ENCODE measurements at places on chromosomes 16 and 17.
A peak's percentile ranks its signal among the peaks of the same experiment; 100 is the strongest.

DNA sequence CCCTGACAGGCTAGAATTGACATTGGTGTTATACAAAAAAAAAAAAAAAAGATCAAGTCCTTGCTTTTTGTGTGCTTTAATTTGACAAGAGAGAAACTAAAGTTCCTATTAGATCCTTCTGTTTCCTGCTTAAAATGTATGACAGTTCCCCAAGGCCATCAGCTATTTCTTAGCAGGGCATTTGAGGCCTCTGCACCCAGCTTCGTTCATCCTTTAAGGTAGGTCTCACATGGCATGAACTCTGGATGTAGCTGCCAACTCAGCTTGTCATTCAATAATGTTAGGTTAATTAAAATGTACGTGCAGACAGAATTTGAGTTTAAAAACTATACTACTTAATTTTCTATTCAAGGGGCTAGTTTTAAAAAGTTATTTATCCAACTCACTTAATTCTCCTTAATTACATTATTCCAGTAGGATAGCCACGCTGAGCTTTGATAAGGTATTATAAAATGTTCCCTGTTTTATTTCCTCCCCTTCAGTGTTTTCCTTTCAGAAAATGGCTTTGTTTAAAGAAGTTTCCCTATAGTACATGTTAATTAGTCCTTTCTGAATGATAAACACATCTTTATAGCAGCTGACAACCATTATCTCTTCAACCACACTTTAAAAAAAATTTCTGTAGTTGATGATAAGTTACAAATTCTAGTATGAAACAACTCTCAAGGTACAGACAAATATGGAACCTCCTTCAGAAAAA, 1.2 kb upstream of the RFFL start:
- DNase-seq = no peak

DNA sequence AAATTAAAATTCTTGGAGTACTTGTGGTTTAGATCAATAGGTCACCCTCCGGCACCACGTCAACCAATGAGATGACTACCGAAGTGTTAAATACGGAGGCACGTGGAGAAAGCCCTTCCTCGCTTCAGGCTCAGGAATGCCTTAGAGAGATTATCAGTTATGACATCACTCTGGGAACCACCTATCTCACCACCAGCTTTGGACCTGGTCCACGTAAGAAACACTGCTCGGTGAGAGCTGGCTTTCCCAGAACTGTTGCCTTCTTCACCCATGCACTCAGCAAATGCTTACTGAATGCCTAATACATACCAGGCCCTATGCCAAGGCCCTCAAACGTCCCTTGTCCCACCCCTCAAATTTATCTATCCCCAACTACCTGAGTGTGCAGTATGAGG, 71.3 kb downstream of the SMG6 start:
- no peak for DNase-seq

DNA sequence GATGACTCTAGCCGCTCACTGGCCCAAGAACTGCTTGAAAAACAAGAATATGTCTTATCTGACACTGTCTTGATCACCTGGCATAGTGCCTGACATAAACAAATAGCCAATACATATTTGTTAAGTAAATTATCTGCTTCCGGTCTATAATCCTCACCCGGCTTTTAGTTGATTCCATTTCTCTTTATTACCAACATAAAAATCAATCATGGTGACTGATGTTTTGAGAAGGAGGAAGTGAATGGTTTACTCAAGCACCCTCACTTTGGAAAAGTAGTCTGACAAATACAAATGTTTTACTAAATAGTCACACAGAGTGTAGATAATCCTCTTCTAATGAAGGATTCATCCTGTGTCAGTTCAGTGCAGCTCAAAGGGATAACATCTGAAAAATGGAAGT, 47.0 kb downstream of the SKAP1 start:
- no peak for DNase-seq

GRCh38 chr17:5138616-5139457, 23.0 kb downstream of the USP6 start:
- DNase-seq = no peak

DNA sequence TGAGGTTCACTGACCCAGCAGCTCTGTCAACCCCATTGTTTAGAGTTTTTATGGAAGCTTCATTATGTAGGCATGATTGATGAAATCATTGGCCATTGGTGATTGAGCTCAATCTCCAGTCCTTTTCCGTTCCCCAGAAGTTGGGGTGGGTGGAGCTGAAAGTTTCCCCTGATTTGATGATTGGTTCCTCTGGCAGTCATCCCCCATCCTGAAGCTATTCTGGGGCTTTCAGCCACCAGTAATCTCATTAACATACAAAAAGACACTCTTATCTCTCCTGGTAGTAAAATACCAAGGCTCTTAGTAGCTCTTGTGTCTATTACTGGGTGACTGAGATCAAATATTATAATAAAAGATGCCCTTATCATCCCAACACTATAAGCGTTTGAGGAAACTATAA, 67.1 kb downstream of the TANC2 start:
- DNase-seq = no peak

DNA sequence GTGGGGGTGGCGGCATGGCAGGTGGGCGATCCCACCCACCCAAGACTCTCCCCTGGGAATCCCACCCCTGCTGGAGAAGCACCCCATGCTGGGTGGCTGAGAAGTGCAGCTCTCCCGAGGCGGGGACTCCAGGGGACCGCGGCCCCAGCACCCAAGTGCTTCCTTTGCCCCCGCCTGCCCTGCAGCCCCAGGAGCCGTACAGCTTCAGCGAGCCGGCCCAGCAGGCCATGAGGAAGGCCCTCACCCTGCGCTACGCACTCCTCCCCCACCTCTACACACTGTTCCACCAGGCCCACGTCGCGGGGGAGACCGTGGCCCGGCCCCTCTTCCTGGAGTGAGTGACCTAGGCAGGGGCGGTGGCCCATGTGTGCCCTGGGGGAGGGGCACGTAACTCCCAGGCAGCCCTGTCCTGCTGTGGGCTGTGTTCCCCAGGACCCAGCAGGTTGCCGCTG, 11.7 kb downstream of the GAA start:
- no peak for DNase-seq

GRCh38 chr16:55393991-55394390, 70.0 kb downstream of the IRX6 start:
- no peak for DNase-seq

GRCh38 chr17:68621065-68621464, 19.9 kb upstream of the FAM20A start:
- DNase-seq = no peak

DNA sequence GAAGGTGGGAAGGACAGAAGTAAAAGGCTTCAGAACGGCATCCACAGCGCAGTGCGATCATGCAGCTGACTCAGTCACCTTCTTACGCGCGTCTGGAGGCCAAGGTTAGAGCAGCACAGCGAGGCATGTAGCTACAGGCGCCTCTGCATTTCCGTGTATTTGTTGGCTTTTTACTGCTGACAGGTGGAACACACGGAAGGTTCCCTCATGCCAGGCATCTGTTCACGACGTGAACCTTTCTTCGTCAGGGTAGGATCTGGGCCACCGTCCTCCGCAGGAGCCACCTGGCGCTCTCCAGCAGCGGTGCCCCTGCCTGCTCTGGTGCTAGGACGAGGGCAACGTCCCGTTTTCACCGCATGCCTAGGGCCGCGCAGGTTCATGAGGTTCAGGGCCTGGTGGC, 15.3 kb downstream of the TMEM204 start:
- no peak for DNase-seq

- DNase-seq = no peak
These were observed 83.4 kb downstream of the GAS7 start for GRCh38 chr17:10114931-10115535.

DNA sequence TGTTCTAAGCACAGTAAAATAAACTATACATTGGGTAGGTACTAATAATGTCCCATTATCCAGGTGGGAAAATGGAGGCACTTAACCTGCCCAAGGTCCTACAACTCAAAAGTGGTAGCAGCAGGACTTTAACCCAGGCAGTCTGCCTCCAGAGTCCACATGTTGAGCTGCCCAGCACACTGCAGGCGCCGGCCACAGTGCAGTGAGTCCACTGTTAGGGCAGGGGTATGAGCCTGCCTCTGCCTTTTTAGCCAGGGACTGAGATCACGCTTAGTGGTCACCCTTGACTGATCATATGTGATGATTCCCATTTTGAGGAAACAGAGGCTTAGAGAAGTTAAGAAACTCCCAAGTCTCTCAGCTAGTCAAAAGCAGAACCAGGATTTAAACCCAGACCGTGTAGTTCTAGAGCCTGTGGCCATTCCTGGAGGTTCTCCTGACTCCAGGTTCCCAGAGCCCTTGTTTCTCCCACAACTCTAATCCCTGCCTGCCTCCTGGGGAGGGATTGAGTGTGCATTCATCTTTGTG, 8.4 kb downstream of the CES1 start:
- no peak for DNase-seq

GRCh38 chr16:28193530-28194423, 18.0 kb downstream of the XPO6 start:
- DNase-seq = no peak

- DNase-seq = no peak
These were observed 290.4 kb downstream of the TOX3 start for GRCh38 chr16:52256310-52257078.

GRCh38 chr16:84454611-84455010, 49.8 kb downstream of the MEAK7 start:
- no peak for DNase-seq

GRCh38 chr16:10367616-10368188, 18.2 kb upstream of the ATF7IP2 start:
- DNase-seq = no peak

- DNase-seq = peak; percentile 82
These were observed at the start of gene VASN for GRCh38 chr16:4371357-4372000. VASN (plus strand) TSS chr16:4371848; CDS start chr16:4380878, 9,030 bp downstream.

- DNase-seq = no peak
These were observed 115.0 kb downstream of the DYNLRB2 start for GRCh38 chr16:80655751-80656150.

GRCh38 chr16:82185012-82185411, 15.0 kb upstream of the MPHOSPH6 start:
- no peak for DNase-seq

GRCh38 chr17:83031321-83031945, 48.0 kb upstream of the METRNL start:
- no peak for DNase-seq

DNA sequence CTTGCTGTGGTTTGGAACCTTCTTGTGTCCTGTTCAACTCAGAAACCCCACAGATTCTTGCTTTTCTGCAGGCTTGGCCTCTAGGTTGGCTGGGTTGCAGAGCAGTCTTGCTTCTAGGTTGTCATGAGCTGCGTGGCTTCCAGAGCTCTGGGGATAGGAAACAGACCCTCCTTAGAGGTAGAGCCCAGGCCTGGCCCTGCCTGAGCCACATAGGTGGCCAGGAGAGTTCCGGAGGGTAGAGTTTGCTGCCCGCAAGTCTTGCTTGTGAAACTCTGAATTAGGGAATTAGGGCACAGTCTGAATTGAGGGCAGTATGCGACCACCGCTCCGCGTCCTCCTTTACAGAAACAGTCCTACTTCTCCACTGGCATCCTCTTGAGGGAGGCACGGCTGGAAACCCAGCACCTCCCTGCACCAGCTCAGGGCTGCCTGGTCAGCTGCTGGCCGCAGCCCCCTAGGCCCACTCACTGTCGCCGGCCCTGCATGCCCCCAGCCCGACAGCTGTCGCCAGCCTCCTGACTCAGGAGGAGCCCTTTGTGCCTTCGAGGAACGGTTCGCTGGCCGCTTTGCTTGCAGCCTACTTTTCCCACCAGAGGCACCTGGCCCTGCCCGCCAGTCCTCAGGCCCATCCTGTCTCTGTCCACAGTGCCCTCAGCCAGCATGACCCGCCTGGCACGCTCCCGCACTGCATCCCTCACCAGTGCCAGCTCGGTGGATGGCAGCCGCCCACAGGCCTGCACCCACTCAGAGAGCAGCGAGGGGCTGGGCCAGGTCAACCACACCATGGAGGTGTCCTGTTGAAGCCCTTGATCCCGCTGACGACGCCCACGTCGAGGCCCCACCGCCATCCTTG, 4.3 kb upstream of the SETD6 start:
- DNase-seq = no peak

DNA sequence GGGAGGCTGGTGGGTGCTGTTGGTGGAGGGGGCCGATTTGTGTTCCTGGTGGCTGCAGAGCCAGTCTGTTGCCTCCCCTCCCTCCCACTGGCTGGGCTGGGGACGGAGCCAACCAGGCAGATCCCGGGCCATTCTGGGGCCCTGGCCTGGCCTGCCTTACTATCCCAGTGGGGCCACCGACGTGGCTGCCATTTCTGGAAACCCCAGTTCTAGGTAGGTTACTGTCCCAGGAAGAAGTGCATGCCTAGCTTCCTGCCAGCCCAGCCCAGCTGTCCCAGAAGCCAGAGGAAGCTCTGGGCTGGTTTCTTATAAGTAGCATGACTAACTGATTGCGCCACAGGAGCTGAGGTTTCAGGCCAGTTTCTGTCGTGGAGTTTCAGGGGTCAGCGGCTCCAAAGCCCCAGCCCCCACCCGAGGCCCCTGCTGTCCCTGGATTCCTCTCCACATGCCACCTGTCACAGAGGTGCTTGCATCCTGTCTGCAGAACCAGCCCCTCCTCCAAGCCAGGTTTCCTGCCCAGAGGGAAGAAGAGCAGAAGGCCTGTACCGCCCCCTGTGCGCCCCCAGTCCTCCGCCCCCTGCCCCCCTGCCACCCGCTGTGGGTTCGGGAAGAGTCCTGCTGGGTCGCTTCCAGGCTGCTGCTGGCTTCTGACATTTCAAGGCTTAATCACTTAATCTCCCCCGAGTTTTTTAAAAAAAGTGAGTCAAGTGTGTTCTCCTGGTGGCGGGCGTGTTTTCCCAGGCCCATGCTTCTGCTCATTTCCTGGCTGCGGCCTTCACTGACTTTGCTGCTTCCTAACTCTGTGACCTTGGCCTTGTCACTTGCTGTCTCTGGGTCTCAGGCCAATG, 13.2 kb downstream of the IL4R start:
- peak; percentile 47 for DNase-seq

- no peak for DNase-seq
These were observed 35.9 kb downstream of the GPRC5B start for GRCh38 chr16:19848756-19849155.

DNA sequence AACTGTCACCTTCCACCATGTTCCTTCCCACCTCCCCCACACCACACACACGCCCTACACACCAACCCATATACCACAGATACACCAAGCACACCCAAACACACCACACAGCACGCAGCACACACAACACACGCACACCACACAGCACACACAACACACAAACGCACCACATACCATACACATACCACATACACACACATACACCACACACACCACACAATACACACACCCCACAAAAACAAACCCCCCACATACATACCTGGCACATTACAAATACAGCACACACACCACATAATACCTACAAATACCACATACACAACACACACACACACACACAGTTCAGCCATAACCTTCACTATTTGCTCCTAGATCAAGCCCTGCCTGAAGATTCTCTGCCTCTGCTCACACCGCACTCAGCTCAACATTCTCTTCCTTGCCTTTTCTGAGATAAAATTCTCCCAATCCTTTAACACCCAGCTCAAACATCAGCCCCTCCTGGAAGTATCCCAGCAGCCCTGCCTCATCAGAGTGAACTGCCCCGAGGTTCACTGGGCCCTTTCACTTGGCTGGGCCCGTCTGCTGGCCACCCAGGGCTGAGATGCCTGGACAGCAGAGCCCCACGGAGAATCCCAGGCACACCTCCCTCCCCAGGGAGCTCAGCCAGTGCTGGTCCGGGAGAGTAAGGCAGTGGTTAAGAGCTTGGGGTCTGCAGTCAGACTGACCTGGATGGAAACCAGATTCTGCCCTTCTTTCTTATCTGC, 31.9 kb upstream of the CPNE2 start:
- DNase-seq = no peak
